ENCODE measurements at places on chromosomes 3 and 15.

DNA sequence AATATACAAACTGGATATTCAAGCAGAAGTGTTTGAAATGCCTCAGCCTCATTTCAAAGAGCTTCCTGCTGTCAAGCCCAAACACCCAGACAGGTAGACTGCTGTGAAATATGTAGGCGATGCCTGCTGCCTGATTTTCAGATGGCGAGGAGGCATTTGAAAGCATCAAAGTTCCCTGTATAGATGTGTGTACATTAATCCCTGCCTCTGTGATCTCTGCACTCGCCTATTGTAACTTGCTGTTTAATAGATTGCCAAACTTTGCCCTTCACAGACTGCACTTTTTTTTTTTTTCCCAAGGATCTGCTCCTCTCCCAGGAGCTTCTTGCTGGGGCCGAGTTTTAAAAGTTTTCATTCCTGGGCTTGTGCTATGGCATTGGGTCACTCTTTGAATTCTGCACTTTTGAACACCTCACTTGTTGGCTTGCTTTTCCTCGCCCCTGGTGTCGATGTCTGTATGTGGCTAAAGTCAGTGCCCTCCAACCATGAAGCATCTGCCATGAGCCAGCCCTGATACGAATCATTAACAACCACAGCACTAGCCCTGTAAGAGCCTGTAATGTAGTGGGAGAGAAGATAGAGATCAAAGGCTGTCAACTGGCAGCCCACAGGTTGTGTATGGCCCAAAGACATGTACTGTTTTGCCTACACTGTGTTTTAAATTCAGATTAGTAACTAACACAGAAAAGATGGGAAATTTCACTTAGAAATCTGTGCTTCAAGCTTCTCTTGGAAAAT is 287.6 kb upstream of the ICE2 start:
- DNase-seq: no peak

GRCh38 chr3:47002171-47003055 is 22.9 kb downstream of the NBEAL2 start:
- no peak for DNase-seq

GRCh38 chr3:180624714-180625113 is 22.8 kb downstream of the TTC14 start:
- DNase-seq: no peak

- no peak for DNase-seq
These were observed 81.5 kb downstream of the PPM1L start for GRCh38 chr3:160837394-160837980.

GRCh38 chr3:171284308-171285075 is 175.7 kb downstream of the TNIK start:
- DNase-seq: no peak

DNA sequence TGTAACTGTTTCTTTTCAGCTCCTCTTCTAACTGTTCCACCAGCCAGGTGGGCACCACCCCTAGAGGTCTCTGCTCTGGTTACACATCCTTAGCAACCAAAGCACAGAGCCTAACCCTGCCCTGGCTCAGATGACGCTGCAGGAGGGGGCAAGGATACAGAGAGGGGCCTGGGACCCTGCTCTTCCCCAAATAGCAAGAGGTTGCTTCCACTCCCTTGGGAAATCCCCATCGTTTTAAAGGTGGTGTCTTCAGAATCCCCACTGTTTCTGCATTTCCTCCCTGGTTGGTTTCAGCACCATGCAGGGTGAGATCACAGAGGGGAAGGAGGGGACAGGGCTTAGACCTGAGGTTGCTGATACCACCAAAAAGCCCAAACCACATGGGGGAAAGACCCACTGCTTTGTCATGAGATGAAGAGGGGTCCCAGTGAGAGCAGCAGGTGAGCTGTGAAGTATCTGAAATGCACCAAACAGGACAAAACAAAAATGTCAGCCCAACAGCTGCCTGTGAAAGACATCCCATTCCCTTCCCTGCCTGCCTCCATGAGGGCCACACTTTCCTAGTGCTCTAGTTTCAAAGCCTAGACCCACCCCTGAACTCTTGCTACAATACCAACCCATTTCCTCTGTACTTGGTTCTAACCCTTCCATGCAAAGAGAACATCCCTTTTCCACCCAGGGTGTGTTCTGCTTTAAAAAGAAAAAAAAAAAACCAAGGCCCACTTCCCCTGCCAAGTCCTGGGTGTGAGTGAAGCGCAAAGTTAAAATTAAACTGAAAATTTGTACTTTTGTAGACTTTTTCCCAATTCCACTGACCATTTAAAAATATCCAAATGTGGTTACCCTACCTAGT is 29.0 kb downstream of the ANP32A start:
- no peak for DNase-seq

GRCh38 chr3:102169915-102170479 is 264.8 kb upstream of the ZPLD1 start:
- no peak for DNase-seq

DNA sequence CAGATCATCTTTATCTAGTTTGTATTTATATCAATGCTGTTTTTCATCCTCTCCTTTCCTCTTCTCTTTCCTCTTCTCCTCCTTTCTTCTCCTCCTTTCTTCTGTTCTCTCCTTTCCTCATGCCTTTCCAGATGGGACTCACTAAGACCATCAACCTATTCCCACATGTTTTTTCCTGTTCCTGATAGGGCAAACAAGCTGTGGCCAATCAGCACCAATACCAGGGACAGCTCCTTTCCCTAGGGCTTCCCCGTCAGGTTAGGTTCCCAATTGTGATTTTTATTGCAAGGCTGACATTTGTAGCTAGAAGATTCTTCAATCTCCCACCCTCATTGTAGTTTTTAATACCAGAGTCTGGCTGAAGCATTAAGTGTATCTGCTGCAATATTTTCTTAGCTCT is 76.3 kb upstream of the COL8A1 start:
- DNase-seq: no peak

GRCh38 chr15:79027532-79028410 is 62.8 kb downstream of the RASGRF1 start:
- no peak for DNase-seq

GRCh38 chr3:117128872-117129271 is 419.3 kb downstream of the TUSC7 start:
- DNase-seq: no peak

GRCh38 chr15:99683000-99683670 is 50.1 kb downstream of the LYSMD4 start:
- no peak for DNase-seq

DNA sequence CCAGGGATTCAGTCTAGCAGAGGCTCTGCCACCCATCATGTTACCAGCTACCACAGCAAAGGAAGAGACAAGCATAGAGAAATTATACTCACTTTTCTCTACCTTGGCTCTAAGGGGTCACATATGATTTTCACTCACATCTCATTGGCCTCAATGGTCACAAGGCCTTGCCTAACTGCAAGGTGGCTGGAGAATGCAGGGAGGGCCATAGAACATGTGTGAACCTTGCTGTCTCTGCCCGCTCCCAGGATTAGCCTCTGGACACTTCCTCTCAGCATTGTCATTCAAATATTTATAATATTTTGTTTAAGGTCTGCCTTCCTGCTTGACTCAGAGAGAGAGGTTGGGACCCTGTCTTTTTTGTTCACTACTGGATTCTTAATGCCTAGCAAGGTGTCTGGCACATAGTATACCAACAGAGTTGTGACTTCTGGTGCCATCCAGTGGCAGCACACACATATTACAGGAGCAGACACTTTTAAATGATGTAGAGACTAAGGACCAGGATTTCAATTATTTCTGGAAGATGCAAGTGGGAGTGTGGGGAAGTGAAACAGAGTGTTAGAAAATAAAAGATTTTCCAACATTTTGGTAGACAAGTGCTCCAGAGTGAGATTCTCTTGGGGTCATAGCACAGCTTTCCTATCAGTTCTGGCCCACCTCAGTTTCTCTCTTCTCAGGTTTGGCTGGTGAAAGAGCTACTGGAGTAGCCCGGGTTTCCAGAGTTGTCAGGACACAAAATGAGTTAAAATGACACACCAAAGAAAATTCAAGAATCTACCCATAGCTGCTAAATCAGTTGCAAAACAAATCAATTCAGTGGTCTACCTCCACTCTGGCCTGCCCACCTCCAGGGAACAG is 119.0 kb upstream of the RASGRP1 start:
- DNase-seq: peak; percentile 64

DNA sequence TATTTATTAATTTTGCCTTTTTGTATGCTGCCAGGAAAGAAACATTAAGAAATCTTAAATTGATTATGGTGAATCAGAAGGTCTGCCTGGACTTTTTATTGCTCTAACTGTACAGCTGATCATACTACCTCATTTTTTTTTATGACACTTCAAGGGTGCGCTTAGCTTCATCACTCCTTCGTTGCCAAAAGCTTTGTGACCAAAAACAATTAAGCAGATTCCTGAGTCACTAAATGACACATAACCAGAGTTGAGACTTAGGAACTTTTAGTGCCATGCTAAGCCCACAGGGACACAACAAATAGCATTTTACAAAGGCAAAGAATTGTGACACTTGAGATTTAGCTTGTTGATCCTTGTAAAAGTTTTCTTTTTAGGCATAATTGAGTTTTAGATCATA is 4.9 kb downstream of the ADIPOQ start:
- no peak for DNase-seq

GRCh38 chr15:100201376-100202280 is 140.1 kb downstream of the ADAMTS17 start:
- no peak for DNase-seq

- no peak for DNase-seq
These were observed 39.6 kb downstream of the HGD start for GRCh38 chr3:120642368-120642948.

DNA sequence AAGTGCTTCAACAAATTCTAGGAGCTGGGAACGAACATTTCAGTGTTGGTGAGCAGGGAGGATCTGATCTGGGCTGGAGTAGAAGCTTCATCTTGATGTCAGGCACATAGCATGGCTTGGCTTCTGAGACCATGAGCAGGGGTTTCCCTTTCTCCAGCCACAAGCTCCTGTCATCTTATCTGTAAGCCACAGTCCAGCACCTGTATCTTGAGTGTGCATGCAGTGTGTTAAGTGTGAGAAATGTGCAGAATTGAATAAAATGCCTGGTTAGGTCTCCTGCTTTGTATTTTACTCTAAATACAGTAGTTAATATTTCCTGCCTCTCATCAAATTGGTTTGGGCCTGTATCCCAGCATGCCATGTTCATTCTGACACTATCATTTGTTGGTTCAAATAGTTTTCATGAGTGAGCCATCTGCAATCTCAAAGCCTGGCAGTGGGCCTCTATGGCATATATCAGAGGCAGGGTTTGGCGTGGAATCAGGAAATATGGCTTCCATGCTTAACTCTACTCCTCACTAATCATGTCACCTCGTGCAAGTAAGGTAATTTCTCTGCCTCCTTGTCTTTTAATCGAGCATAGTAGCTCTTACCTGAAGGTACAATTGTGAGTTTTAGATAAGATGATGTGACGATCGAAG is 43.3 kb downstream of the TLNRD1 start:
- DNase-seq: no peak

DNA sequence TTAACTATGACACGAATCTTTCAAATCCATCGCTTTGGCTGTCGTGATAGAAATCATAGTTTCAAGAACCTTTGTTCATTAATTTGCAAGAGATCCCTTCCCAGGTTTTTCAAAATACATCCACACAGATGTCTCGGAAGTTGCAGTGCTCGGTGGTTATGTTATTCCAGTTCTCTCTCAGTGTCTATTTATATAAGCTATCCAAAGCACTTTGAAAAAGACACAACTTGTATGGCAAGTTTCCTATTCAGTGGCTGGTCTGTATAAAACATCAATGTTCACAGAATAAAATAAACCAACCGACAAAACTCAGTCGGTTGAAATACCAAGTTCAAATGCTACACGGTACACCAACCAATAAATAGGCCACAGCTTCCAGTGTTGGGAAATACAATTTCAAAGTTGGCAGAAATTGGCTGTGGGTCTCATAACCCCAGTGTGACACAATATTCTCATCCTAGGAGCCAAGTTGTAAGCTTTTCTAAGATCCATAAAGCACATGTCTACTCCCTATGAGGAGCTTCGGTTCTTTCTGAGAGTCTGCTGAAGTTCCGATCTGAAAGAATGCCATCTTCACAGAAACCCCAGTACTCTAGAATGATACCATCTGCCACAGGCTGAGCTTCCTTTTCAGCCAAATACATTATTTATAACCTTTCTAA is 23.7 kb downstream of the SATB1 start:
- DNase-seq: no peak

DNA sequence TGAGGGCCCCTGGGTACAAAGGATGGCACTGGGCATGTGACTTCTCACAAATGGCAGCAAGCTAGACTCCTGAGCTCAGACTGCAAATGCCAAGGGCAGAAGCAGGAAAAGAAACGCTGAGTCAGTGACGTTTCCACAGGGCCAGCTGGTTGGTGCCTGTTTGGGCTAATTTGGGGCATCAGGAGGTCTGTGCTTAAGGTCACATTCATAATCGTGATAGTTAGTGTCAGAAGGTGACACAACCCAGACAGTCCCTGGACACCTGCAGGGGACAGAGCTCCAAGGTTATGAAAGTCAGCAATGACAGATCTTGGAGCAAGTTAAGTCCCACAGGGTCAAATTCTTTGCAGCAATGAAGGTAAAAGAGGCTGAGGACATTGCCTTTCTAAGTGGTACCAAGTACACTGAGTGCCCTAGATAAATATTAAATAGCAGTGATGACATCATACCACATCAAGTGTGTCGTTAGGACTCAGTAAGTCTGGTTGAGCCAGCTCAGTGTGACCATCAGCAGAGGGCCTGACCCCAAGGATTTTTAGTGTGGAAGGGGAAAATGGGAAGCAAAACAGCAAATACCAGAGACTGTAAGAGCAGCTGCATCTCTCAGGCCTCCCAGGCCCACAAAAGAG is 556.9 kb upstream of the CFAP20DC start:
- no peak for DNase-seq

GRCh38 chr3:53799338-53799865 is 46.8 kb downstream of the CHDH start:
- DNase-seq: no peak

DNA sequence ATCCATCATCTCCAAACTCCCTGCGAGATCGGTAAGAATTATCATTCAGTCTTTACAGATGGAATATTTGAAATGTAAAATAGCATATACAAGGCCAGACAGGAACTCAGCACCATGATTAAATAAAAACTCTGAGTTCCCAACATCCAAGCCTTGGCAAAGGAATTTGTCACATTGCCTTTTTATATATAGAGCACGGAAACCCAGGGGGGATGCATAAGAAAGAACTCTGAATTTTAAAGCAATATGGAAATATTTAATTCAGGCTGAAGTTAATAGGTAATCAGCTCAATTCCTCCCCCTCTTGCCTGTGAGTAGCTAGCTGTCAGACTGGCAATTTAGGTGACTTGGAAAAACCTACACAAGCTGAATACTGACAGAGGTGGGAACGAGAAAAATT is 217.9 kb upstream of the KCNMB2 start:
- no peak for DNase-seq

DNA sequence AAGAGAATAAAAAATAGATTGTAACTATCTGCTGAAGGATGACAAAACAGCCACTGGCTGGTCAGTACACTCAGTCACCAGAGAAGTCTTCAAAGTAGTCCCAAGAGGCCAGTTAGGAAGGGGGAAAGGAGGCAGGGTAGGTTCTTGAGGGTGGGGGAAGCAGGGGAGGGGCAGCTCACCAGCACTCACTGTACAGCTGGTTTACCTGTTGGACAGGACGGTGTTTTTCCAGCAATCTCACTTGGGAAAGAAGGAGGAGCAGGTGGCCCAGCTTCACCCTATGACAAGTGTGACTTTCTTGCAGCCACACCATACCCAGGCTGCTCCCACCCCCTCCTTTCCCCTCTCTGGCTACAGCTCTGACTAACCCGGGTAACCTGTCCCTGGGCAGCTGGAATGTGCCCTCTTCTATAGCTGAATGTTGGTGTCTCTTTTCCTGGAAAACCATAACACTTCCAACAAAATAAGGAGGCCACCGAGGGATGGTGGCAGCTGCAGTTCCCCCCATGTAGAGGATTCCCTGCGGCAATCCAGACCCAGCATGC is 203.4 kb upstream of the NSMCE3 start:
- DNase-seq: no peak

- DNase-seq: peak; percentile 71
These were observed 5.5 kb downstream of the BMF start for GRCh38 chr15:40102897-40103858.
